Dorsolateral prefrontal cortex (tissue), 122 donors: ENCODE measurements at places on chromosomes 7 and 10.

GRCh38 chr7:142997456-142997989 is 29.4 kb downstream of the OR9A2 start:
- DNase-seq: no peak

DNA sequence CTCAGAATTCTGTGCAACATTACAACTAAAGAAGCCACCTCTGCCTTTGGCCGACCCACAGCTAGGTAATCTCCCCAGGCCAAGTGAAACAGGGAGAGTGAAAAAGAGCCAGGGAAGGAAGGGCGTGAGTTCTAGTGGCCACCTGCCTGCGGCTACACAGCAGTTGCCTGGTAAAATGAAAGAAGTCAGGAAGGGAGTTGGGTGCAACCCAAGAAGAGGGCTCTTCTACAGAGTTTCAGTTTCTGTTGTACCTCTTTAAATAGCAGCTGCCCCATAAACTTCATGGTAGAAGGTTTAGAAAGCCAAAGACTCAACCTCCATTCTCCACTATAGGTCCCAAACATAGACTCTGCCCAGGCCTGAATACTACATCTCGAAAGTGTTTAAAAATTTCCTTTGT is 76.2 kb upstream of the TMEM168 start:
- no peak for DNase-seq

DNA sequence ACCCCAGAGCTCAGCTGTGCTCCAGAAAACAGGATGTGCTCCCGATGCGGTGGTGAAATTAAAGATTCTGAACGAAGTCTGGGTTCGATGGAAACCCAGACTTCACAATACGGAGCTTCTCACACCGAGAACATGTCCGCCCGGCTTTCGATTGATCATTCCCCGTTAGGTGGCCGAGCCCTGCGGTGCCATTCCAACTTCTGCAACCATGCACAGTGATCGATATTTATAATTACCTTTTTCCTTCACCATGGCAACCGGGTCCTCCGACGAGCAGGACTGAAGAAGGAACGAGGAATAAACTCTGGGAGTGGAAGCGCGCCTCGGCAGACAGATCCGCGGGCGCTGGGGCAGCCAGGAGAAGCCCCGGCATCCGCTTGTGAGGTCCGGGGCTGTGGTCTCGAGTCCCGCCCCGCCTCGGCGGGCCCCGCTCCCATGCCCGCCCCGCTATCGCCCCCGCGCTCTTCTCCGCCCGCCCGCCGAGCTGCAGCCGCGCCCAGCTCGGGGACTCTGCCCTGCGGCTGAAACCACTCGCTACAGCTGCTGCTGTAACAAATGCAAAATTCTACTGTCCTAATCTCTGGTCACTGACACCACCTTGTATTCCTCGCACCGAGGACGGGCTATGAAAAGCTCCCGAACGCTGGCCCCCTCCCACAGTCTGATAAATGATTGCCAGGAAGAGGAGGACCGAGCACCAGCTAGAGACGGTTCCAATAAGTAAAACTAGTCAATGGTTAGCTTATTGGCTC is 26.2 kb downstream of the ABLIM1 start:
- peak; percentile 42 for DNase-seq

DNA sequence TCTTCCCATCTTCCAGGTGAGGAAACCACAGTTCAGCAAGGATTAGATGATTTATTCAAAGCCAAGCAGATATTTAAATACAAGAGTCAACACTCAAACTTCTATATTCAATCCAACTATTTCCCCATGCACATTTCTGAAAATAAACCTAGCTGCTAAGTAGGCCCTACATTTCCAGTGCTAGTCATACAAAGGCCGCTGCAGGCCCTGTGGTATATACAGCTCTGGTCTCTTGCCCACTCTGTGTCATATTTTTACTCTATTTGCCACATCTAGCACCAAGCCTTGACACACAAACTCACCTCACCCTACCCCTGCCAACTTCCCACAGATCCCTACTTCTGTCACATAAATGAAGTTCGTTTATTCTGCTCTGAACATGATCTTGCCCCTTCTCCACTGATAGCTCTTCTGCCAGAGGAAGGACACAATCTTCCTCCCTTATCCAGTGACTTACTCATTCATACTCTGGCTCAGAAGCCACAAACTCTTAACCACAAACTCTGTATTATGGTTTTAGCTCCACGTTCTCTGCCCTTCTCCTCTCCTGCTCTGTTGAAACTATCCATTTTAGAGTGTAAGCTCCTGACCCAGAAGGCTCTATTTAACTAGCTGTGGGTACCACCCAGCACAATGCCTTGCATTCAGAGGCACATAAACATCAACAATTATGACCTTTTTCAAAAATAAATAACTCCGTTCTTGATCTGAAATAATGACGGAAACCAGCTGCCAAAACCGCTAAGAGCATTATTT is 180.7 kb downstream of the CPEB3 start:
- DNase-seq: no peak

DNA sequence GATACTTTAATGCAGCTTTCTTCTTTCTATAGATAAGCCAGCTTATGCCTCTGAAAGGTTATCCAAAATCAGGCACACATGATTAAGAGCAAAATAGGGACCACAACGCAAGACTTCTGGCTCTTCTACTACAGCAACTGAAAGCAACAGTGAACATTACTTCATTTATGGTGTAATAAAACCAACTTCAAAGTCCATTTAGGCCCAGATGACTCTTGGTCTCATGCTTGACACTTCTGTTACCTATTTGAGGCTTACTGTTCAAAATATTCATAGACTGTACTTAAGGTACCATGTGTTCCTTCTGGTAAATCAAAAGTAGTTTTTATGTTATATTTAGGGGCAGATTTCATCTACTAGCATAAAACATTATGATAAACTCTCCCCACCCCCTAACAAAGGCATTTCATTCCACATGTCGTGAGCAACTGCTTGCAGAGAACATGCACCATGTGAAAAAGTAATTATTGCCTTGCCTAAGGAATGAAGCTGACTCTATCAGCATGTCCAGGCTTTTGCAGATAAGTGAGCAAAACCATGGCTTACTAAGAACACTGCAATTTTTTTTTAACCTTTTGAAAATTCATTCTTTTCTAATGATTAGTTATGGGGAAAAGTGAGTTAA is 154.9 kb upstream of the ITGB1 start:
- DNase-seq: no peak

DNA sequence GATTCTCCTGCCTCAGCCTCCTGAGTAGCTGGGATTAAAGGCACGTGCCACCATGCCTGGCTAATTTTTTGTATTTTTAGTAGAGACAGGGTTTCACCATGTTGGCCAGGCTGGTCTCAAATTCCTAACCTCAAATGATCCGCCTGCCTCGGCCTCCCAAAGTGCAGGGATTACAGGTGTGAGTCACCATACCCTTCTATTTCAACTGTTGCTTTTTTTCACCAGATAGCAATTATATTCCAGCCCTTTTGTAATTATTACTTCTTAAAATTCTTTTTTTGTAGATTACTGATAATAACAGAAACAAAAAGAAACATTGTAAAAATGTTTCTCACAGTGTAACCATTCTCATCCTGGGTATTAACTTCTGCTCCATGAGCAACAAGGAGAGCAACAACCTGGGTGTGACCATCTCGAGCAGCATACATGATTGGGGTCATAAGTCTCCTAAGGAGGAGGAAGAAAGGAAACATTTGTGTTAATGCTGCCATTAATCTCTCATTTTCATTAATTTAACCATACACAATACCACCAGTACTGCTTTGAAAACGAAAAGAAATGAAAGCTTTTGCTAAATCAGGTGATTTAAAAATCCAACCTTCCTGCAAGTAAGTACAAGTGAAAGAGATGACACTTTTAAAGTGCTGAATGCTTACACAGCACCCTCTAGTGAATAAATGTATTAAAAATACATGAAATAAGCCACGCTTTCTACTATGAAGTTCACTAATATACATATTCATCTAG is 41.8 kb downstream of the ASZ1 start:
- DNase-seq: no peak
